ENCODE measurements at places on chromosomes 6 and 20. TPM values are rescaled to one million over a fixed set of nuclear protein-coding genes. Genes with fewer than 3 reads are reported as not detected.

Gene GSTA3
- not detected for total RNA-seq

Gene SLC32A1
- total RNA-seq: not detected

Gene MAP7
- total RNA-seq: 25.7 TPM

Gene MYLK2
- not detected for total RNA-seq

Gene MLIP
- total RNA-seq: 4.3 TPM

Gene FAM217A
- not detected for total RNA-seq

Measured in esophagus squamous epithelium (tissue), 5 donors.